ENCODE measurements at places on chromosomes 2 and 18.

GRCh38 chr2:53737091-53737490, 30.5 kb upstream of the CHAC2 start:
- no peak for DNase-seq

GRCh38 chr2:190177249-190178040, 114.9 kb upstream of the MSTN start:
- DNase-seq, result no peak

DNA sequence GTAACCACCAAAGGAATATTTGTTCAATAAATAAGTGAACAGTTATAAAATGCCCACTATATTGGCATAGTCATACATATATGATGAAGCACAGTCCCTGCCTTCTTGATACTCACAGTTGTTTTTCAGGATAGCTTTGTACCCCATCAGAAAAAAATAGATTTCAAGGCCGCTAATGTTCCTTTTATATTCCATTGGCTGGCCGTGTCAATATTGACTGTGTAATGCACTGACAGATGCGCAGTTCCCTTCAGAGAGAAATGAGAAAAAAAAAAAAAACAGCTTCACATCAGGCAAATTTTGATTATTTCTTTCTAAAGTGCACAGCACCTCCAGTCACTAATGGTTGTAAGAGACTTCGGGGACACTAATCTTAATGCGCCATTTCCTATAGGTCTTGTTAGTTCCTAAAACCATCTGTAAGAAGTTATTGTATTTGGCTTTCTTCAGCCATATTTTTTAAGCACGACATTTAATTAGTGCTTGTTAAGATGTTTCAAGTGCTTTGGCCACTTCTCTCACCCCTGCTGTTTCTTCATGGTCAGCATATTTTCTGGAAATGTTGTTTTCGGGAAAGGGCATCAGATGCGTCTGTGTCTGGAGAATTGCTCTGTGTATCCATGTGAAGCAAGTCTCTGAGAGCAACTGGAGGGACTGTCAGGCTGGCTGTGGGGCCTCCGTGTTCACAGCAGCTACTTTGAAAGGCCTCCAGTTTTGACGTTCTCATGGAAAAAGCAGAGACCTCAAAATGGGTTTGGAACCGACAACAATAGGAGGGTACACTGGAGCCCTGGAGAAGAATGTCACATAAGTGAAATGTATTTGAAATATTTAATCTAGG, 378.3 kb downstream of the MTX2 start:
- no peak for DNase-seq

- DNase-seq, result no peak
Observed at GRCh38 chr2:110105608-110106467, 9.8 kb downstream of the MALL start.

- no peak for DNase-seq
Observed at GRCh38 chr2:11343368-11343649, 1.1 kb downstream of the ROCK2 start.

GRCh38 chr2:175631245-175631623, 370.8 kb downstream of the LNPK start:
- DNase-seq, result no peak

DNA sequence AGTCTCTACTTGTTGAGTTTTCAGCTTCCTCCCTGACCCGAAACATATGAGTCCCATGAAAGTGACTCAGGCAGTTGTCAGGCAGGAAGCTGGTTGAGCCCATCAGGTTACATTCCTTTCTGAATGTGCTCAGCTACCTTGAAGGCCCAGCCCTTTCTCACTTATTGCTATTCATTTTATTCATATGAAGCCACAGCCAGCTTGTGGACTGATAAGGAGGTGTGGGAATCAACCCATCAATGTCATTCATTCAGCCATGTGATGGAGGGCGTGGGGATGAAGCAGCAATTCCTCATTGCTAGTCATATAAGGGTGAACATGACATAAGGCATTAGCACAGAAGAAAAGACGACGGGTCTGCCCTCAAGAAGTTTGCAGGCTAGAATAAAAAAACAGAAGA, 5.3 kb upstream of the VPS4B start:
- DNase-seq, result no peak

- no peak for DNase-seq
Observed at GRCh38 chr2:167135706-167136105, 247.4 kb downstream of the XIRP2 start.

DNA sequence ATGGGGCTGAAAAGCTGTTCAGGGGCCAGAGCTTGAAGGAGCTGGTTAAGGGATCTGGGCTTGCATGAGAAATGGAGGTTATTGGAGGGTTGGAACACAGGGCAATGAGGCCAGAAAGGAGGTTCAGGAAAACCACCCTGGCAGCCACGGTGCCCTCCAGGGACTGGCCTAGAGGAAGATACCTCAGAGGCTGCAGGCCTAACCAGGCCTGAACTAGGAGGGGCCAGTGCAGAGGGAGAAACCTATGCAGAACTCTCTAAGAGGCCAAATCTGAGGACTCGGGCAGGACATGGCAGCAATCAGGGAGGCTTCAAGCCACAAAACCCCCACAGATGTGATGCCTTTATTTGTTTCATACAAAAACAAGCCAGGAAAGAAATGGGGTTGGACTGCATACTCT, 66.8 kb downstream of the BIN1 start:
- no peak for DNase-seq

DNA sequence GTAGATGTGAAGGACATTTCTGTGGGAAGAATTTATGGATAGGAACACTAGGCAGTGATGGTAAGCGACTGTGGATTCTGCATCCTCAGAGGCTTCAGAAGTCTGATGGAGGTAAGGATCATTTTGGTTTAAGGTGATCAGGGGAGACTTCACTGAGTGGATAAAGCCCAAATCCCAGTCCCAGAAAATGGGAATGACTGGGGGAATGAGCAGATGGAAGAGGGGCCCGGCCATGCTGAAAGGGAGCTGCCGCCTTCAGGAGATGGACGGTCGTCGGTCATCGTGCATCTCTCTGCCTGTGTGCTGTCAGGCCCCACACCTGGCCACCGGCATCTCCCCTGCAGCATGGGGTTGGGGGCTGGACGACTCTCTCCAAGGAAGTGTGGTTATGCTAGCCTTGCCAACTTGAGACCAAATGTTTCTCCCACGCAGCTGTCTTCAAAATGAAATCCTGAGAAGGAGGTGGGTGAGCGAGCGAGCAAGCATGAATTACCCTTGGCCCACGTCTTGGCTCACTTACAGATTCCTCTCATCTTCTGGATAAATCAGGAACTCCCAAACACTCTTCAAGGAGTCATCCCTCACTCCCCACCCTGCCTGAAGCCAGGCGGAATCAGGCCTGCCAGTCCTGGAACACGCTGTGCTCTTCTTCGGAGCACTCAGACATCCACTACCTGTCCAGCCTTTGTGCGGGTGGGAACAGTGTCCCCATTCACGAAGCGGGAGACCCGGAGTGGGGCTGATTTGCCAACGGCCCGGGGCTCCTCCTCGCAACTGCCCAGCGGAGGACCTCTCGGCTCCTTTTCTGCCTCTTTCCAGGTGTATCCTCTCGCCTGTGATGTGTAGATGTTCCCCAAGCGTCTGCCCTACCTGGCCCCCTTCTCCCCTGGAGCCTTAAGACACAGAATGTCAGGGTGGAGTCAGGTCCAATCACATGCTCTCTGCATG, 85.6 kb downstream of the PRKCE start:
- no peak for DNase-seq

DNA sequence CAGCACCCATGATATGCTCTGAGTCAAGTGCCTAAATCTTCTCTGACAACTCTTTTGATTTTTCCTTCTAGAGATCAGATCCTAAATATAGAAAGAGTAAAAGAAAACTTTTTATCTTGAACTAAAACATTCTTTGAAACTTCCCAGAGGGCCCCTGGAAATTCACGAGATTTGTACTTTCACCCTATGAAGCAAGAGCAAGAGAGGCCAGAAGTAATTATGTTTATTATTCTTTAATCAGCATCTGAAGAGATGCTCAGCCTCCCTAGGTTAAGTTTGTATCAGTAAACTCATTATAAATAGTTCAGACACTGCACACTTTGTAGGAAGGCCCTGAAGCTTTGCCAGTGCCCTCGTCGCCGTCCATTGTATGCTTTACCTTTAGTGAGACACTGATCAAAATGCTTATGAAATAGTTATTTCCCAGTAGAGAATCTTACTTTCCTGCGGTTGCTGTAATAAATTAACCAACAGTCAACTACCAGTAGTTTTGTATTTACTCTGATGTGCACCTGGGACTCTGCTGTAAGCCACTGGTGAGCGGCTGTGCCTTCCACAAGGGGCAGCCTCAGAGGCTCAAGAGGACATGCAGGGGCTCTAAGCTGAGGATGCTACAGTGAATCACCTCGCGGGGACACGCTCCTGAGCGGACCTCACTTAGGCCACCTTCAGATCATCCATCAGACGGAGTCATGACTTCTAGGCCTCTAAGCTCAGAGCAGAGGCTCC, 71.9 kb downstream of the BIN1 start:
- DNase-seq, result no peak

DNA sequence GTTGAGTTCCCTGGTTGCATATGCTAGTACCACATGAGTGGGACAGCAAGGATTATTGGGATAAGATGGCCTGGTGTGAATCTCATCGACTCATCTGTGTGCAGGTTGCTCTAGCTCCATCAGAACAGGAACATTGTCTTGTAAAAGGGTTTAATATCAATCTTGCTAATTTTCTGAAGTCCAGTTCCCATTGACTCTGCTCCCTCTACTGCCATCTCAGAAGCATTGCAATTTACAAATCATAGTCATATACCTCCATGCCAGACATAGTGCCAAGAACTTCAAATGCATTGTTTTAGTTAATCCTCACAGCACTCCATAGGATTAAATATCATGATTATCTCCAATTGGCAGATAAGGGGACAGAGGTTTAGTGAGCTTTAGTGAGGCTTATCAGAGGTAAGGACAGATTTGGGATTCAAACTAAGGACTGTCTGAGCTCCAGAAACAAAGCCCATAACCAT, 4.8 kb upstream of the STAT4 start:
- no peak for DNase-seq

- no peak for DNase-seq
Observed at GRCh38 chr18:79070486-79070885, 1.3 kb downstream of the ATP9B start.

- no peak for DNase-seq
Observed at GRCh38 chr2:10320933-10321332, 18.2 kb downstream of the HPCAL1 start.

GRCh38 chr18:46336278-46337111, 232.3 kb downstream of the HAUS1 start:
- DNase-seq, result no peak

GRCh38 chr2:18987592-18988073, 370.8 kb downstream of the OSR1 start:
- DNase-seq, result peak; percentile 78

DNA sequence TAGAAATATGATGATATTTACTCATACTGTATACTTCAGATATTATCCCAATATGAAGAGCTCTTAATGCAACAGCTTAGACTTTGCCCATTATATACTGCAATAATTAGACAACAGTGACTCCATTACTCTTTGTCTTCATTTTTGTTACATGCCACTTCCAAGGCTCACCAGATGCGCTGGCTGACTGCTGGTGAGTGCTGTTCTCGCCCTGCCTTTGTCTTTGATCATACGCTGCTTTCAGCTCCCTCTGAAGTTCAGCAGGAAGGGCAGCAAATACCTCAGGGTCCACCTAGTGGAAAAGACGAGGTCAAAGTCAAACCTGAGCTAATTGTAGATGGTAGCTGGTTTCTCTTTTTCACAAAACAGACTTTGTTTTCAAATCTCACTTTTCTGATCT, 66.3 kb downstream of the EIF5B start:
- DNase-seq, result no peak

Measured in omental fat pad (tissue), 4 donors.